ENCODE measurements at places on chromosomes 1 and 21.

- DNase-seq: no peak
These were observed 2.2 kb downstream of the S100A13 start for GRCh38 chr1:153624965-153625611.

GRCh38 chr1:228508840-228509415 is 21.7 kb downstream of the RNF187 start:
- DNase-seq: no peak

DNA sequence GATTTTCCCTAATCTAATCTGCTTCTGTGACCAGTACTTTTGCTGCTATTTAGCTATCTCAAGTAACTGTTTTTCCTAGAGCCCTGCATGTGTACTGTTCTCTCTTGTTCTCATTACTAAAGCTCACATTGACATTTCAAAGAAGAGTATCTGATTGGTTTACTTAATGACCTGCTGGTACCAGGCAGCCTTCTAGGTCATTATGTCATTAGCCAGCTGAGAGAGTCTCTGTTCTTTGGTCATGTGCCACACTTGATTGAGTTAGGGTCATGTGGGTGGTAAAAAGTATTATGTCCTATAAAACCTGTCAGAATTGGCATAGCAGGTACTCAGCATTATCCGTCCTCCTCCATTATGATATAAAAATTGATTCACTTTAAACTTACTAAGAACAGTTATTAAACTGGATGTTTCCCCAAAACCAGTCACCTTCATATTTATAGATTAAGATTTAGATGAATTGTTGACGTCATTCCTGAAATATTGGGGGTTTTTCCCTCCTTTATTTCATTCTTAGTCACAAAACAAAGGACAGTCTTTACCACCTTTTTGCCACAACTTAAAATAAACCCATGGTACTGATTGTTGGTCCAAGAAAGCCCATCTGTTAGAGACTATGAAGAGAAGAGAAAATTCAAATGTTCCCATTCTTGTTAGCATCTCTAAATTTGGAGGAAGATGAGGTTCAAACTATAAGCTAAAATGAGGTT is 22.2 kb downstream of the FNDC5 start:
- no peak for DNase-seq

- no peak for DNase-seq
These were observed at the start of gene DLGAP3 for GRCh38 chr1:34929497-34929852. Gene DLGAP3 (minus strand): TSS chr1:34929650. CDS start chr1:34905383, 24,267 bp downstream.

DNA sequence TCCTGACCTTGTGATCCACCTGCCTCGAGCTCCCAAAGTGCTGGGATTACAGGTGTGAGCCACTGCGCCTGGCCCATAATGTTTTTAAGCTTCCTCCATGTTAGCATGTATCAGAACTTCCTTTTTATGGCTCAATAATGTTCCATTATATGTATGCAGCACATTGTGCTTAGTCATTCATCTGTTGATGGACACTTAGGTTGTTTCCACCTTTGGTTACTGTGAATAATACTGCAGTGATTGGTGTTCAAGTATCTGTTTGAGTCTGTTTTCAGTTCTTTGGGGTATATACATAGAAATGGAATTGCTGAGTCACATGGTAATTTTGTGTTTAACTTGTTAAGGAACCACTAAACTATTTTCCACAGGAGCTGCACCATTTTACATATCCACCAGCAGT is 17.7 kb downstream of the CMPK1 start:
- no peak for DNase-seq

GRCh38 chr1:224769452-224770335 is 153.6 kb downstream of the CNIH3 start:
- no peak for DNase-seq

GRCh38 chr1:207234690-207235089 is 86.8 kb upstream of the CD55 start:
- DNase-seq: no peak

- DNase-seq: no peak
These were observed 180.9 kb downstream of the PTGER3 start for GRCh38 chr1:70866542-70867264.

DNA sequence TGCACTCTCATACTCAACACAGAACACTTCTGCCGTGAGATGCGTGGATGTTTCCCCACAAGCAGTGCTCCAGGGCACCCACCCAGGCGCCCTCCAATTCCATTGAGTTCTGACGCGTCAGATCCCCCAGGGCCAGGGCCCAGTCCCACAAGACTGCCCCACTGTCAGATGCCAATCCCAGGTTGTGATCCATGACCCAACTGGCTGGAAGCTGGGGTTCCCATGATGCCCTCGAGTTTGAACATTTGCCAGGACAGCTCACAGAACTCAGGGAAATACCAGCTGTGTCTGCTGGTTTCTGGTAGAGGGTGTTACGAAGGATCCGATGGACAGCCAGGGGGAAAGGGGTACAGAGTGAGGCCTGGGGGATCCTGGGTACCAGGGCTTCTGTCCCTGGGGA is 58.4 kb downstream of the AGPAT3 start:
- DNase-seq: no peak

DNA sequence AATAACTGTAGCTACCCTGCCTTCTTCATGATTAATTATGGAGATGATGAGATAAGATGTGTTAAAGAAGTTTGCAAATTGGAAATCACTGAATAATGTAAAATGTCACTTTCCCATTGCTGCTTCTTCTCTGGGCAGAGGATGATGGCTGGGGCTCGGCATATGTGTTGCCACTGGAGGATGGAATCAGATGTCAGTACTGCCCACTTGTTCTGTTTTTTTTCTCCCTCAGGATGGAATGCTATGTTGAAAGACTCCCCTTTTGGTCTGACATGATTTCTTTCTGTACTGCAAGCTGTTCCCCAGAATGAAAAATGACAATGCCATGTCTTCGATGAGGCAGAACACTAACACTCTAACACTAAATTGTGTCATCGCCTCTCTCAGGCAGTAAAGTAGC is 373.9 kb upstream of the SPAG17 start:
- DNase-seq: no peak

DNA sequence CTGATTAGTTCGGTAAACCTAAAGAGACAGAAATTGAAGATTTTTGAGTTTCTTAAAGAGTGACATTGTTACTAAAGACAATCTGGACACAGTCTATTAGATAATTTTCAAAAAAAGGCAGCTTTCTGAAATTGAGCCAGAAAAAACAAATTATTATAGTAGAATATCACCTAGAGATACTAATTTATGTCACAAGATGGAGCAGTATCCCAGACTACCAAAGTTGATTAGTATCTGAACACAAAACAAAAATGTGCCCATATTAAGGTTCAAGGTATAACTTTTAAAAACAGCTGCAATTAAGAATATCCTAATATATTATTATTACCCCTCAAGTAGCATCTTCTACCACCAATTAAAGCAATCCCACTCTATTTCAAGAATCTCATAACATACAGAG is 40.5 kb upstream of the SYT2 start:
- DNase-seq: no peak

- DNase-seq: no peak
These were observed 35.7 kb downstream of the MRPS6 start for GRCh38 chr21:34109075-34109474.

GRCh38 chr1:29251164-29252124 is 15.1 kb downstream of the PTPRU start:
- DNase-seq: no peak

DNA sequence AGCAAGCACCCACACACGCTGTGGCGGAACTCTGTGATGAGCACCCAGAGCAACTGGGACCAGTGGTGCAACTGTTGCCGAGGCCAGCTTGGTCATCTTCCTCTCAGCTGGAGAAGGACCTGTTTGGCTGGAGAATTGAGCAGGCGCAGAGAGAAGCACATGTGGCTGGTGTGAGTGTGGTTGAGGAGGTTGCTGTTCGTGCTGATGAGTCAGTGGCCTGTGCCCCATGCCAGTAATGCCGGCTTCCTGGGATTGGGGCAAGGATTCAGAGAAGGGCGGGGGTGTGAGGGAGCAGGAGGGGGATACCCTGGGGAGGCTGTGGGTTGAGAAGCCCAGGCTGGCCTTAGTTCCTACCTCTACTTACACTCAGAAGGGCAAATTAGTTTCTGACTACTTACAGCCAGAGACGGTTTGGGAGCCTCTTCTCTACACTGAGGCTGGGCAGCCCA is 57.5 kb upstream of the EPS8L3 start:
- no peak for DNase-seq

Measured in stimulated activated CD8-positive, alpha-beta memory T cell treated with anti-CD3 and anti-CD28 coated beads, Interleukin-4, amount 100 ng/mL, for 1 hour (primary cell).